Retina (tissue), 1 donor: ENCODE measurements at places on chromosomes 1 and 21.

DNA sequence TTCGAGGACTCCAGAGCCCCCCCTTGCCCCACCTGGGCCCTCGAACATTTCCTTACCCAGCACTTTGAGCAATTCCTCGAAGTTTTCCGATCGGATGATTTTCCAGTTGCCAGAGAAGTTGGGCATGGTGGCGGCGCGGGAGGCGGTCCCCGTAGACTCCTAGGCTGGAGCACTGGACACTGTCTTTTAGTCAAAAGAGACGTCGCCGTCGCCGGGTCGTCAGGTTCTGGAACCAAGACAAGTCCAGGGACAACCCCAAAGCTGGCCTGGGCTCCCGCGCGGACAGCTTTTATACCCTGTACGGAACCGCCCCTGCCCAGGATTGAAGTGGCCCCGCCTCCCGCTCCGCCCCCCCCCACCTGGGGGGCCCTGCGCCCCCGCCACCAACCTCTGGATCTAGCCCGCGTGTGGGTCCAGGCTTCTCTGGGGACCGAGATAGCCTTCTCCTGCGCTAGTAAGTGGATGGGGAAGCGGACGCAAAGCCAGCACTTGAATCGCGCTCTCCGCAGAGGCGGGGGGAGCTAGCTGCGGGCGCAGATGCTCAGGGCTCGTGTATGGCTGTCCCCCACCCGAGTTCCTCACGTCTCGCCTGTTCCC is at the start of gene CRABP2:
Gene CRABP2 (minus strand): TSS at position 263 of the 597 bp plus-strand sequence. CDS start 137 bp downstream, at position 126.
- DNase-seq: no peak

DNA sequence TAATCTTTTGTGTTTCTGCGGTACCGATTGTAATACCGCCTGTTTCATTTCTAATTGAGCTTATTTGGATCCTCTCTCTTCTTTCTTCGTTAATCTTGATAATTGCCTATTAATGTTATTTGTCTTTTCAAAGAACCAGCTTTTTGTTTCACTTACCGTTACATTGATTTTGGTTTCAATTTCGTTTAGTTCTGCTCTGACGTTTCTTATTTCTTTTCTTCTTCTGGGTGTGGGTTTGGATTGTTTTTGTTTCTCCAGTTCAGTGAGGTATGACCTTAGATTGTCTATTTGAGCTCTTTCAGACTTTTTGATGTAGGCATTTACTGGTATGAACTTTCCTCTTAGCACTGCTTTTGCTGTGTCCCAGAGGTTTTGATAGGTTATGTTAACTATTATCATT is 9.4 kb downstream of the OR2M2 start:
- DNase-seq: no peak

- DNase-seq: peak; percentile 79
These were observed 746 bp downstream of the AK4 start for GRCh38 chr1:65148548-65149350.

- no peak for DNase-seq
These were observed 145.0 kb downstream of the BRINP2 start for GRCh38 chr1:177315761-177316160.

DNA sequence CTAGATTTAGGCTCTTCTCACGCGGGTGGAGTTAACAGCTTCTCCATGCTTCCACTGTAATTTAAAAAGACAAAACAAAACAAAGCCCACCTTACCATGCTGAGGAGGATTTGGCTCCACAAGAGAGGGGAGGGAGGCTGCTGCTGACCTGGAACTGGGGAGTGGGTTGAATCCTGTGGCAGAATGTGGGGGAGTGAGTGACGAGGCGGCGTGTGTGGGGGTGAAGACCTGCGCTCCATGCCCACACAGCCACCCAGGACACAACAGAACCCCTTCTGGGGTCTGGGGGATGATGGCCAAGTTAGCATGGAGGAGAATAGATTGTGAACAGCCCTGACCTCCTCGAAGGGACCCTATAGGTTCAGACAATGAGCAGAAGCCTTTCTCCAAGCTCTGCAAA is 44.0 kb upstream of the LRRN2 start:
- DNase-seq: no peak

DNA sequence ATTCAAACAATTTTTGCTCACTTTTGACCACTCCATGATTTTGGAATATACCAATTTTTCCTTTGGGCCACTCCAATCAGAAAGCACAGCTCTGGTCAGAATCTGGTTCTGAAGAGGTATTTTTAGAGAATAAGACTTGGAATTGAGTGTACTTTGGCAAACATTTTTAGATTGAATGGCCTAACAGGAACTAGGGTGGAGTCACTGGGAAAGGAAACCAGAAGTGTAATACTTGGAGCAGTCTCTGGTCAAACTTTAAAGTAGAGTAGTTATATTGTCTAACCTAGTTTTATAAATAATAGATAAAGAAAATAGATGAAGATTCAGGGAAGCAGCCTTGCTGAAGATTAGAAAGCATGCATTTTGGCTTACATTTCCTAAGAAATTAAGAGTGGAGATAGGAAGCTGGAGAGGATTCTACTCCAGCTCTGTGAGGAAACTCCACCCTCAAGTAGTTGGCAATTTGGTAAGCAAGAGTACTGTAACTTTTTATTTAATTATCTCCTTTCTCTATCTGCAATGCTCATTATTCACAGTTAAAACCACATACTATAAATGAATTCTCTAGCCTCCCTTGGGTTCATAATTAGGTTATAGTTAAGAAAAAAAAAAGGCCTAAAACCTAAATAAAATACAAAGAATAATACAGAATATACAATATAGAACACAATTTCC is 15.8 kb downstream of the STIL start:
- DNase-seq: no peak

- DNase-seq: no peak
These were observed 605 bp downstream of the TNFRSF9 start for GRCh38 chr1:7940034-7940433.

GRCh38 chr1:14820295-14821085 is 222.0 kb downstream of the KAZN start:
- no peak for DNase-seq

- DNase-seq: no peak
These were observed 49.8 kb downstream of the CSMD2 start for GRCh38 chr1:34115233-34115632.

DNA sequence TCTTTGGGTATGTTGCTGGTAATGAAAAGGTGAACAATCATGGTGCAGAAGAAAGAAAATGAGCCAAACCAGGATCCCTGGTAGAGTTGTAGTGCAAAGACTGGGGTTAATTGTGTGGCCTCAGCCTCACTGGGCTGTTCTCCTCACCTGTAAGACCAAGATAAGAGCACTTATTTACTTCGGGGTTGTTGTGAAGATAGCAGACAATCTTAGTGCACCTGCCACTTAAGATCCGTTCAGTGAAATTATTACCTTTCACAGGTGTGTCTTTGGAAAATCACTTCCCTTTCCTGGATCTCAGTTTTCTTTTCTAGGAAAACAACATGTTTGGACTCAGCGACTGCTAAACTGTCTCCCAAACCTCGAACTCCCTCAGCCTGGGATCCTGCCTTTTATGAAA is 1.3 kb upstream of the FGGY start:
- DNase-seq: no peak

- no peak for DNase-seq
These were observed 519.2 kb upstream of the ZRANB2 start for GRCh38 chr1:71600023-71600422.

- DNase-seq: peak; percentile 81
These were observed 306.2 kb downstream of the TTLL7 start for GRCh38 chr1:83692524-83693381.

DNA sequence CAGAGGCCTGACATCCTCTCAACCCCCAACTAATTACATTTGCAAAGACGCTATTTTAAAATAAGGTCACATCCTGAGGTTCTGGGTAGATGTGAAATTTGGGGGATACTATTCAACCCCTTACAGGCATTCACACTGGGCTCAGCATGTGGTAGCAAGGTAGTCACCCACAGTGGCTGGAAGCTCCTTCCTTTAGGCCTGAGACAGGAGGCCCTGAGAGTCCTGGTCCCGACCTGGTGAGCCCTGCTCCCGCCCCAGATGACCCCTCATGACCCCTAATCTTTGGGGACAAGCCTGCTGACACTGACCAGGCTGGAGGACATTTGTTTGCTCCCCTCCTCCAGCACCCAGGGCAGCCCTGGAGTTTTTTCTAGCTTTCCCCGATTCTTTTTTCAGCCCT is 225.9 kb downstream of the DYRK1A start:
- no peak for DNase-seq

GRCh38 chr1:172971241-172971640 is 79.5 kb downstream of the TNFSF18 start:
- DNase-seq: no peak

- no peak for DNase-seq
These were observed 84.8 kb upstream of the BCAR3 start for GRCh38 chr1:93766451-93766850.

GRCh38 chr1:106780806-106781569 is 275.5 kb upstream of the PRMT6 start:
- no peak for DNase-seq

GRCh38 chr1:51218570-51218969 is 17.5 kb upstream of the RNF11 start:
- no peak for DNase-seq

DNA sequence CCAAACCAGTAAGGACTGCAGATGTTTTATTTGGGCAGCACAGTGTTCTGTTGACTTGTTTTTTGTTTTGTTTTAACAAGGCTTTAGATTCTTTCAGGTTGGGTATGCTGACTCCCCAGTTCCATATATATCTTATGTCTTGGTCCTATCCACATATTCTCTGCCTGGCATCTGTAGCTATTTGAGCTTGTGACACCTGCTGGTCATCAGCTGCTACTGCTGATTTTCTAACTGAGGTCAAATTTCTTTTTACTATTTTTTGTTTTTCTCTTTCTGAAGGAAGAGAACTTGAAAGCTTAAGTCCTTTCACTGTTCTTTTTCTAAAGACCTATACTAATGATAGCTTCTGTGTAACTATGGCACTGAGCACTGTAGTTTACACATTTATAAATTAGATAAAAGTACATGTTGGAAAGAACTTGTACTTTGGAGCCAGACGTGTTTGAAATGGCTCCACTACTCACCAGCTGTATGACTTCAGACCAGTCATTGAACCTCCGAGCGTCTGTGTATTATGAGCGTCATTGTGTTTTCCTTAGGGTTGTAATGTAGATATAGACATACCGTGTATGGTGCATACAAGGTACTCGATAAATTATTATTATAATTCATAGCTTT is 109.4 kb downstream of the NRDC start:
- DNase-seq: peak; percentile 28

DNA sequence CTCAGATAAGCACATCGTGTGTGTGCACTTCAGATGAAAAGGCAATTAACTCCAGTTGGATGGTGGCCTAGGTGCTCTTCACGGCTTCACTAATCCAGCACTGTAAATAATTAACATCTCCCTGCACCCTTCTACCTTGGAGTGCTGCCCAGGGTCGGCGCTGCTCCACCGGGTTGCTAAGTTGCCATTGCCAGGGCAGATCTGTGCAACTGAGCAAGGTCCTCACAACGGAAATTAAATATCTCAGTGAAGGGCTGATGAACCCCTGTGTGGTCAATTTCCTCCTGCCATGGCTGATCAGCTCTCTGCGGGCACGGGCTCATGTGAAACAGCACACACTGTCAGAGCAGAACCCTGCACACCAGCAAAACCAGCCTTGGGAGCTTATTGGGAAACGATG is 63.2 kb downstream of the SYDE2 start:
- DNase-seq: peak; percentile 33

DNA sequence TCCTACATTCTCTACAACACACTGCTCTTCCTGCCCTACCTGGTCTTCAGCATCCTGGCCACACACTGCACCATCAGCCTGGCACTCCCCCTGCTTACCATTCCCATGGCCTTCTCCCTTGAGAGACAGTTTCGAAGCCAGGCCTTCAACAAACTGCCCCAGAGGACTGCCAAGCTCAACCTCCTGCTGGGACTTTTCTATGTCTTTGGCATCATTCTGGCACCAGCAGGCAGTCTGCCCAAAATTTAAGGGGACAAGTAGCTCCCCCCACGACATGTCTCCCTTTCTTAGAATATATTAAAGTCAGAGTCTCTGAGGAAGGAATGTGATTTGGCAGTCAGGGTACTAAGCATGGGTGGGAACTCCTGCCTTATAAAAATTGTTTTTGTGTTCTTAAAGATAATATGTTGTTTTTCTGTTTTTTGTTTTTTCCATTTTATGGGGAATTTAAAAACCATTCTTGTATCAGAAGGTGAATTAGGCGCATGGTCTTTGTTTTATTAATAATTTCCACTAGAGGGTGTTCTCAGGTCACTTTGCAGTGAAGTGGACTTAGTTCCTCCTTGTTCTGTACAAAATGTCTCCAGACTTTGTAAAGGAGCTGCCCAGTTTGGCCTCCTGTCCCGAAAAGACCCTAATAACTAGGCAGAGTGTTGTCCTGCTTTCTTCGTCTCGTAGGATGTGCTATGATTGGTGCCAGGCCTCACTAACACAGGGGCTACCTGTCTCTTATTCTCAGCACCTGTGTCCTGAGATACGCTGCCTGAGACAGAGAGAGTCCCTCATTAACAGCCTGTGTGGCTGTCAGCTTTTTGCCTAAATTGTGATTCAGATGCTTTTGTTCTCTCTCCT is 13.1 kb downstream of the UBIAD1 start:
- no peak for DNase-seq

DNA sequence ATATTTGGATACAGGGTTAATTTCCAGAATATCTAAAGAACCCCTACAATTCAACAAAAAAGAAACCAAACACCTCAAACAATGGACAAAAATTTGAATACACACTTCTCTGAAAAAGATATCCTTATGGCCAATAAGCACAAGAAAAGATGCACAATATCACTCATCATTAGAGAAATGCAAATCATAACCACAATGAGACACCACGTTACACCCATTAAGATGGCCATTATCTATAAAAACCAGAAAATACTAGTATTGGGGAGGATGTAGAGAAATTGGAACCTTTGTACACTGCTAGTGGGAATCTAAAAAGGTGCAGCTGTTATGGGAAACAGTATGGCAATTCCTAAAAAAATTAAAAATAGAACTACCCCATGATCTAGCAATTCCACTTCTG is 4.9 kb downstream of the ADAM30 start:
- DNase-seq: no peak

- peak; percentile 43 for DNase-seq
These were observed 11.8 kb upstream of the ALG14 start for GRCh38 chr1:95084317-95085176.

- no peak for DNase-seq
These were observed 70.0 kb downstream of the HMCN1 start for GRCh38 chr1:185804206-185804605.

DNA sequence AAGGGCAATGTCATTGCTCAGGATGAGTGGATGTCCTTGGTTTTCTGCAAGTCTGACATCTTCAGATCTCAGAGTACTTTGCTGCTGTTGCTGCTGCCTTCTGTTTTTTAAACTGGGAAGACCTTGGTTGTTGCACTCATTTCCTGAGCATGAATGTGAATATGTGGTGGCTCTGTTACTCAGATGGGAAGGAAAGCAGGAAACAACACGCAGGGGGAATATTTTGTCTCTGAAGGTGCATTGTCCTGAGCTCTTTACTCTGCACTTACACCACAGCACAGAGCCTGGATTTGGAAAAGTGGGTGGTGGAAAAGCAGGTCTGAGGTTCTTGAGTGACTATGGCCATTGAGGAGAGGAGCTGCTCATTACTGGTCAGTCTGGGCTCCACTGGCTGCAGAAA is 36.3 kb downstream of the PTGFRN start:
- DNase-seq: no peak

DNA sequence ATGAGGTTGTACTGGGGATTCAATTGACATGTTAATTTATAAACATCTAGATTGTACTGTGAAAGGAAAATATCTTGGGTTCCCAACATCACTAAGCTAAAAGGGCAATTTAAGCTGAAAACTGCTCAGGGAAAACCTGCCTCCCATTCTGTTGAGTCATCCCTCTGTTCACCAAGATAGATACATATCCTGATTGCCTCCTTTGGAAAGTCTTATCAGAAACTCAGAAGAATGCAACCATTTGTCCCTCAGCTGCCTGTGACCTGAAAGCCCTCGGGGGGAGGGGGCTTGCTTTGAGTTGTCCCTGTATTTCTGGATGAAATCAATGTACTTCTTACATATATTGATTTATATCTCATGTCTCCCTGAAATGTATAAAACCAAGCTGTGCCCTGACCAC is 187.0 kb upstream of the ETV3 start:
- no peak for DNase-seq
